Dermis blood vessel endothelial cell (primary cell): ENCODE measurements at places on chromosomes 7 and 10. TPM values are rescaled to one million over a fixed set of nuclear protein-coding genes. Genes with fewer than 3 reads are reported as not detected.

Gene C10orf90
- total RNA-seq, result not detected in 2 replicates

GRCh38 chr7:28093623-28094232 lies 86.9 kb downstream of the JAZF1 start:
- DNase-seq, result peak; percentile 80

GRCh38 chr10:128879441-128880140 lies 587.5 kb upstream of the MGMT start:
- no peak for DNase-seq

- no peak for DNase-seq
Measured at GRCh38 chr7:36048141-36048901, 104.7 kb upstream of the EEPD1 start.

DNA sequence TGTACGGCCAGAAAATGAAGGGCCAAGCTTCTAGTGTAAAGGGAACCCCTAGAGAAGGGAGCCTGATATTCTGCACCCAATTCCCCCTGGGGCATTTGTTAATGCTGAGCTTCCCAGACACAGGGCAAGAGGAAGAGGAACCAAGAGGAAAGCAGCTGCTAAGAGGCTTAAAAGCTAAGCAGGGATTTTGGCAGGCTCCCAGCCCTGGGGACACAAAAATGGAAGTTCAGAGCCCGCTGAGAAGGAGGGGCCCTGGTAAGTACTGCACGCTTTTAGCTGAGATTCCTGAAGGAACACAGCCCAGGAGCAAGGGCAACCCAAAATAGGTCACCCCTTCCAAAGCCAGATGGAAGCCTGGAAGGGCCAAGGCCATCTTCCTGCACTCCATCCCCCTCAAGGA lies 387.3 kb upstream of the MGMT start:
- DNase-seq, result no peak

Gene NRP1
- 178 and 209 TPM in 2 replicates for total RNA-seq

GRCh38 chr10:13072339-13072738 lies 27.6 kb upstream of the OPTN start:
- DNase-seq, result no peak

GRCh38 chr10:9656996-9657395 lies 1360.7 kb upstream of the CELF2 start:
- no peak for DNase-seq

Gene FAM25C
- total RNA-seq, result not detected in 2 replicates

Gene WASHC2A
- total RNA-seq, result 45.3 and 61.3 TPM in 2 replicates

Gene GRK5
- 47.0 and 57.9 TPM in 2 replicates for total RNA-seq

GRCh38 chr10:47225219-47225927 lies 74.6 kb upstream of the GDF10 start:
- DNase-seq, result no peak

DNA sequence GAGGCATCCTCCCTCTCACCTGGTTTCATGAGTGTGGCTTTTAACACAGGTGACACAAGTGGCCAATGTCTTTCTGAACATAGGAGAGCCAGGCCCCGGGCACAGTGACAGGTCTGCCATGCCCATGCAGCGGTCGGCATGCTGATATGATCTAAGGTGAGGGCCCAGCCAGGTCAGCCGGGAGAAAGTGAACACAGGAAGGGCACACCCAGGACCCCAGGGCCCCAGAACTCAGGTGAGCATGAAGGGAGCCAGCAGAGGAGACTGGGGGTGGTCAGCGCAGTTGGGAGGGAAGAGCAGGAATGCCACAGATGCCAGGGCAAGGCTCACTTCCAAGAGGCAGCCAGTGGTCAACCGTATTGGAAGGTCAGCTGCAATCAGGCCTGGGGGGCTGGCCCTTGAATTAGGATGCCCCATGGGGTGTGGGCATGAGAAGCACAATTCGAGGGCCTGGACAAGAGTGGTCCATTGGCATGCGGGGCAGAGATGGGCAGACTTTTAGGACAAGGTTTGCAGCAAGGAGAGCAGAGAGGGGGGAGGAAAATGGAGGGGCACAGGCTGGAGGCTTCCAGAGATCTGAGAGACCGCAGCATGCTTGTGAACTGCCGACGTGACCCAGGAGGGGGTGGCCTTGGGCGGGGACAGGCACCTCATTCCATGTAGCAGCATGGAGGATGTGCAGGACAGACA lies 3.9 kb upstream of the INPP5A start:
- DNase-seq, result no peak

- DNase-seq, result no peak
Measured at GRCh38 chr10:131963350-131963749, 18.4 kb downstream of the BNIP3 start.
